Chondrocyte (in vitro differentiated cells): ENCODE measurements at places on chromosomes 16 and 17. TPM values are rescaled to one million over a fixed set of nuclear protein-coding genes. Genes with fewer than 3 reads are reported as not detected.

GRCh38 chr16:86241681-86242080 lies 268.6 kb upstream of the FOXF1 start:
- peaks cover 54% of the 10 kb centered on the region for H3K27me3 ChIP-seq
- no peaks in the 10 kb centered on the region for H3K36me3 ChIP-seq
- H3K27ac ChIP-seq, result no peak overlapping the region
- no peak overlapping the region for H3K4me3 ChIP-seq
- no peak for DNase-seq
- H3K4me1 ChIP-seq, result no peaks in the 10 kb centered on the region

DNA sequence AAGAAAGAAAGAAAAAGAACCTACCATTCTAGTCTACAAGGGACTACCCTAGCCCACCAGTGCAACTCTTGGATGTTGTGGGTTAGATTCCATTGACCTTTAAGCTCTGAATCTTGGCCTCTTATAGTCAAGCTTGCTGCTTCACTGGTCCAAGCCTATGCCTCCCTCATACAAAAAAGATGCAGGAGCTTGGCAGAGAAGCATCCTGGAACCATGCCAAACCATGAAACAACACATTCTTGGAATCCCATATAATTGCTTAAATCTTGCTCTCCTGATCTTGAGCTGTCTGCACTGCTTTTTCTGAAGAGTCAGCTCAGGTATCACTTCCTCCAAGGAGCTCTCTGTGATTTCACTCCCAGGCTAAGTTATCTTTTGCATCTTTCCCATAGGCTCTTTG lies 117.9 kb upstream of the GPR139 start:
- DNase-seq, result no peak
- H3K4me3 ChIP-seq, result no peak overlapping the region
- no peaks in the 10 kb centered on the region for H3K4me1 ChIP-seq
- H3K27me3 ChIP-seq, result no peaks in the 10 kb centered on the region

GRCh38 chr16:50816901-50817555 lies 75.1 kb downstream of the CYLD start:
- peaks cover 6% of the 10 kb centered on the region for H3K4me1 ChIP-seq
- no peak overlapping the region for H3K27ac ChIP-seq
- DNase-seq, result no peak
- H3K4me3 ChIP-seq, result no peak overlapping the region

GP2 gene
- total RNA-seq, result not detected in 3 replicates

PLEKHH3 gene
- total RNA-seq, result 23.7 to 41.5 TPM (median 38.7 TPM) in 3 replicates

- no peak overlapping the region for H3K27ac ChIP-seq
- no peak for DNase-seq
- H3K27me3 ChIP-seq, result no peaks in the 10 kb centered on the region
- H3K4me1 ChIP-seq, result no peaks in the 10 kb centered on the region
- no peak overlapping the region for H3K4me3 ChIP-seq
These were observed 9.6 kb downstream of the CYLD start for GRCh38 chr16:50751528-50751927.
